GM20000 (cell line): ENCODE measurements at places on chromosomes 1 and 21.

DNA sequence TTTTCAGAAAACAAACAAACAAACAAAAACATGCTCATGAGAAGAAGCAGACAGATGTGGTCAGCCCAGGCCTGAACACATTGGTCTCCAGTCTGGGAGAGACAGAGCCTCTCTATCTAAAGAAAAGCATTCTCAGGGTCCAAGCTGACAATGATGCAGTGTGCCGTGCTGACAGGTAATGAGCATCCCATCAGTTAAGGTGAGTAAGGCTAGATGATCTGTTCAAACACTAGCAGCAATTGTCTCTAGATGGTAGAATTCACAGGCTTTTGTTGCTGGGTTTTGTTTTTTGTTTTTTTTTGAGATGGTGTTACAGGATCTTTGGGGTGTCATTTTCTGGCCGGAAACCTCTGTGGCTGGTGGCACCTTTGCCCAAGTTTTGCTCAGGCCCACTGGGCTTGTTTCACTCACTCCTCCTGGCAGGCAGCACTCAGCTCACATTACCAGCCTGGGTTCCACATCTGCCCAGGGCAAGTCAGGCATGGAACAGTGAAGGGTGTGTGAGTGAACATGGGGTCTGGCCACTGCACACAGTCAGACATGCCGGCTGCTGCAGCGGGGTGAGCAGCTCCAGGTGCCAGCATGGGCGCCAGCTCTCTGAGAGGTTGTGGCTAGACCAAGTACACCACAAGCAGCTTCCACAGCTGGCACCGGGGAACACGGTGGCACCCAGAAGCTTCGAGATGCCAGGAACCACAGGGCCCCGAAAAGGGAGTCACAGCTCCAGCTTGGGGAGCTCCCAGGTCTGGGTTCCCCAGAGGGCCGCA lies 2.5 kb upstream of the C1QA start:
- no peak for DNase-seq

DNA sequence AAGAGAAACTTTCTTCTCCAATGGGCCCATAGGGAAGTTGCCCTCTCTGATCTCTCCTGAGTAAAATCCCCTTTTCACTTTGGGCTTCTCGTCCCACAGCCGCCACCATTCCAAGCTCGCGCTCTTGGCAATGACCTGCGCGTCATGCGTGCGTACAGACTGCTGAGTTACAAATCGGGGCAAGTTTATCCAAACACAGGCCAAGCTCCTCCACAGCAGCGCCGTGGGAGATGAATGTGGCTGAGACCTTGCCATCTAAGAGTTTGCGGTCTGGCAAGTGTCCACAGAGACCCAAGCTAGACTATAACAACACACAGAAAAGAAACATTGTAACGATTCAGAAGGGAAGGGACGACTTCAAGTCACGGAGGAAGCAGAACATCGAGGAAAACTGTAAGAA lies 116.3 kb upstream of the SOD1 start:
- no peak for DNase-seq

GRCh38 chr1:160056648-160057169 lies 13.3 kb downstream of the KCNJ10 start:
- DNase-seq, result no peak

- no peak for DNase-seq
Observed at GRCh38 chr1:151542710-151543129, 2.6 kb downstream of the TUFT1 start.

DNA sequence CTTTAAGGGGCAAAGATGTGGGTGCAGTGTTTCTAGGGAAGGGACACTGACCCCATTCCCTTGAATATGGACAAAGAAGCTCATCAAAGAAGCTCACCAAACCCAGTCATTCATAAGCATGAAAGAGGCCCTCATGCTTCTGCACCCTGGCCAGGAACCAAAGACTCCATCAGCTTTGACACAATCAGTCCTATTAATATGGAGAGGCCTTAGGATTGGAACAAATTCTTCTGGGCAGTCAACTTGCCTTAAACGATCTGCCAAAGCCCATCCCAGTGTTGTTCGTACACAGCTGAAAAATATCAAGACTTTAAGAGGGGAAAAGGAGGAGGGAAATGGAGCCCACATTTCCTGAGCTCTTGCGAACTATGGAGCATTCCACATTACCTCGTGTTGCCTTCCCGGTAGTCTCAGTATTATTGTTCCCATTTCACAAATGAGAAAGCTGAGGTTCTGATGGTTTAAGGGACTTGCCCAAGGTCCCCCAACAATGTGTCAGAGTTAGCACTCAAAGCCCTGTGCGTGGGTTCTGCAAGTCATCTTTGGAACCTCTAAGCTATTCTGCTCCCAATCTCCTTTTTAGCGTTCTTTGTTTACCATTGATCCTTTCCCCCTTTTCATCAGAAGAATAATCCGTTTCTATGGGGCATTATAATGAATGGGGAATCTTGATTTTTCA lies 161.9 kb downstream of the ZBTB18 start:
- no peak for DNase-seq

- no peak for DNase-seq
Observed at GRCh38 chr1:101264697-101265096, 27.9 kb downstream of the S1PR1 start.

- DNase-seq, result no peak
Observed at GRCh38 chr21:38813547-38813946, 7.8 kb downstream of the ETS2 start.

DNA sequence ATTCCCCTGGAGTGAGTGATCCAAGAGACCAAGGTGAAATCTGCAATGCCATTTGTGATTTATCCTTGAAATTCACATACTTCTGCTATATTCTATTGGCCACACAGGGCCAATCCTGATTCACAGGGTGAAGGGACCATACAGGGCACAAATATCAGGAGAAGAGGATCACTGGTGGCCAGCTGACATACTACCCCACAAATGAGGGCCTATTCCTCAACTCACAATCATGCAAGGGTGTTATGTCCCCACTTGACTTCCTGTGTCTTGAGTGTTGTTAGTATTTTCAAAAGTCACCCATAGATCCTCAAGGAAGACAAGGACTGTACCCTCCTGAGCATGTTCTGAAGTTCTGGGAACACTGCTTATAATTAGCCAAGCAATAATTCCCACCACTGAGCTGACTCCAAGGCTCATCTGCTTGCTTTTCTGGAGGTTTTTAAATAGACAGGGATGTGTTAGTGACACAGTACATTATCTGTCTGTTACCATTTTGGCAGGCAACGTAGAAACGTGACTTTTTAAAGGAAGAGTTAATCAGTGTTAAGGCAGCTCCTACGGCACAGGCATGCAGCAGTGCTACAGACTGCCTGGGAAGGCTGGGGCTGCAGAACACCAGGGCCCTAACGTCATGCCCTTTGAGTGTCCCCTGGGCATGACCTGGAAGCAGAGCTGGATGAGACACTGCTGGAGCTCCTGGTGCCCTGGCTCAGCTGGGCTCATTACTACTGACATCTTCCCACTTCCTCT lies 137.4 kb downstream of the FAM78B start:
- DNase-seq, result no peak

DNA sequence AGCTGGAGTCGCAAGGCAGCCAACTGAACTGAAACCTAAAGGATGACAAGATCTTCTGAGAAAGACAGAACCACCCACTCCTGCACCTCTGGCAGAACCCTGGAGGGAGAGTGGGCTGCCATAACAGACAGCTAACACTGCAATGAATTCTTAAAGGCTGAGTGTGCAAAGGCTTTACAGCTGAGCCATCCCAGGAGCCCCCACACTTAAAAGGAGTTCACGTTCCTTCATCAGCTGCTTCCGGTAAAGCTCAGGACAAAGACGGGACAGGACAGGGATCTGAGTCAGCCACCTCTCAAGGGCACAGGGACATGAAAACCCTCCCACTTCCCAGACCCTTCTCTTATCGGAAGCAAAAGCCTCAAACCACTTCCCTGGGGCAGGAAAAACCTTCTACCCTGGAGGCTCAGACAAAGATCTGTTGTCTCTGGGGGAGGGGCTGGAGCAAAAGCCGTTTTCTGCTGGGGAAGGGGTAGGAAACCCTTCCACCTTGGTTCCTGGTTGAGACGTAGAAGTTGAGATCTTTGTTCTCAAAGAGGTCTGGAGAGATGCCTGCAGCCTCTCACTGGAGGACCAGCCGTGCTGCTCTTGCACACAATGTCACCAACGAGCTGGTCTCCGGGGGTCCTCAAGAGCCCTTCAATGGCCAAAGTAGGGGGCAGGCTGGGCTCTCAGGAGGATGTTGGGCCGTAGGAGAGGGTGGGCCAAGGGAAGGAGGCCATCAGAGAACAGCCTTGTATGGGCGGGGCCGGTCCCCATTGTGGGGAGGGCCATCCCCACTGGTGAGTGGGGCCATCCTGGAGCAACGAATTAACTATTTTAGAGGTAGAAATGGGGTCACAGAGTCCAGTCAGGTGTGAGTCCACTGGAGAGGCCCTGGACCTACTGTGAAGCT lies 452.4 kb downstream of the PTPRU start:
- DNase-seq, result no peak

- no peak for DNase-seq
Observed at GRCh38 chr1:15691434-15692032, 7.4 kb downstream of the PLEKHM2 start.

DNA sequence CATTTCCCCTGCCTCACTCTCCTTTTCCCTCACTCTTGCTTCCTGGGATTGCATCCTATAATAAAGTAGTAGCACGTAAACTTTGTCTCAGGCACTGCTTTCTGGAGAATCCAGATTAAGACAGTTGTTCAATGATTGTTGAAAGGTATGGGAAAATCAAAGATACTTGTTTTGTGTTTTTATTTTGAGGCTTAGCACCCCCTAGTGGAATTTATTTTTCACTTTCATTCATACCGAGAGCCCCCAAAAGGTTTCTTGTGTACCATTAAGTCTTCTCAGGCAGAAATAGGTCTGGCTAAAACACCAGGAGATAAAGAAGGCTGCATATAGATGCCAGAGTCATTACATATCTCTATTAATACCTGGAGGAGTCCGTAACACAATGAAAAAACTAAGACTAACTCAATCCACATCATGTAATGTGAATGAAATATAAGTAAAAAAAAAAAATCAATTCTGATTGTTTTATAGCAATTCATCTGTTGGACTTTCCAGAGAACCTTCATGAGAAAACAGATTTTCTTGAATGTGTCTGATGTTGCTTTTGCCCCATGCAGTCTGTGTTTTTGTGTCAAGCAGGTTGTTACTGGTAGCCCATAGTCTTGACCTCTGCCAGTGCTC lies 103.5 kb downstream of the RPE65 start:
- peak; percentile 8 for DNase-seq

- no peak for DNase-seq
Observed at GRCh38 chr1:244792188-244792850, 43.1 kb upstream of the COX20 start.

GRCh38 chr21:14712121-14712715 lies 166.1 kb upstream of the SAMSN1 start:
- no peak for DNase-seq

DNA sequence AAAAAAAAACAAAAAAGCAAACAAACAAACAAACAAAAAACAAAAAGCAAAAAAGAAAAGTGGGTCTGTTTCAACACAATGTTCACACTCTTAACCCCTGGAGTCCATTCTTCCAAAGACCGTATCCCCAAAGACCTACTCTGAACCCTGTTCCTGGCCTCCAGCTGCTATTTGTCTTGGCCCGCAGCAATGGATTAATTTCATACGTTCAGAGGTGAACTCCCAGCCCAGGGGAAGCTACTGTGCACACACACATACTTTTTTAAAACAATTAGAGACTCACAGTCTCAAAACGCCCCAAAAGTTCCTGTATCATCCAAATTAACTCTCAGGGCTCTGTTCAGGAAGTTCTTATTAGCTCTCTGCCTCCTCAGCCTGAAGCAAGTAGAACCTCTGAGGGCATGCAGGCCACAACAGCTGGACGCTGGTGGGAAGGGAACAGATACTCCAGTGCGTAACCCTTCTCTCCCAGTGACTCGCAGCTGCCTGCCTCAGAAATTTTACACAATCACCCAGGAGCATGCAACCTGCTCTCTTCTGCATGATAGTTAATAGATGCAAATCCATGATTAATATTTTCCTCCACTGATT lies 395.4 kb downstream of the RRAGC start:
- no peak for DNase-seq

DNA sequence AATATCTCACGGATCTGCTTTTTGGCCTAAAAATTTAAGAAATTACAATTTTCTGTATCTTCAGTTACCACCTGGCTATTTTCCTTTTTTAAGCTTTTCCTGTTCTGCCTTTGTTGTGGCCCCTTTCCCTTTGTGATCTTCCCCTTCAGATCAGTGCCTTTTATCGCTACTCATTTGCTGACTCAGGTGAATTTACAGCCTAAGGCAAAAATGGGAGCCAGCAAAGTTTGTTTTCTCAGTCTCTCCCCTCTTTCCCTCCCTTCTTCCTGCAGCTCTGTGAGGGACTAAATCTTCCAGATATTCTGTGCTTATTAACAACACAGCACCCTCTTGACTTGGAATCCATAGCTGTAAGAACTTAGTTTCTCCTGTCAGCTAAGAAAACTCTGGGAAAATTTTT lies 5.3 kb upstream of the PRRC2C start:
- DNase-seq, result no peak

GRCh38 chr1:100769323-100769722 lies 49.8 kb downstream of the VCAM1 start:
- no peak for DNase-seq

DNA sequence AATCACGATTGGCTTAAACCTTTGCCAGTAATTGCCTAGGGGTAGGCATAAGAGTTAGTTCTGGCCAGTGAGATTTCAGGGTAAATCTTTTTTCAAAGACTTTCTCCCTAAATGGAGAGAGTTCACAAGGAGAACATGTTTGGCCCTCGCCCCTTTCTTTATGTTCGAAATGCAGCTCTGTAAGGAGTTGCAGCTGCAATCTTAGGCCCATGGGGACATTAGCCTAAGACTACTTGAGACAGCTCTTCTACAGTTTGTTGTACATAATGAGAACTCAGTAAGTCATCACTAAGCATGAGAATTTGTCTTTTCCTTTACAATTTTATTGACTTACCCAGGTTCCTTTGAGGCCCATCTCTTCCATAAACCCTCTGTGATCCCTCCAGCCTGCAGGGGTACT lies 40.4 kb upstream of the GADD45A start:
- DNase-seq, result no peak

DNA sequence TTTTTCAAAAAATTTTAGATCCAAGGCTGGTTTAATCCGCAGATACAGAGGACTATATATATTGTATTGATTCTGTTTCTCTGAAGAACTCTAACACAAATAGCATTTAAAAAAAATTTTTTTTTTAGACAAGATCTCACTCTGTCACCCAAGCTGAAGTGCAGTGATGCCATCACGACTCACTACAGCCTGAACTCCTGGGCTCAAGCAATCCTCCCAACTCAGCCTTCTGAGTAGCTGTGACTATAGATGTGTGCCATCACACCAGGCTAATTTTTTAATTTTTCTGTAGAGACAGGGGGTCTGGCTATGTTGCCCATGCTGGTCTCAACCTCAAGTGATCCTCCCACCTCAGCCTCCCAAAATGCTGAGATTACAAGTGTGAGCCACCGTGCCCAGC lies 3.0 kb downstream of the ANKRD45 start:
- DNase-seq, result no peak

- no peak for DNase-seq
Observed at GRCh38 chr21:32173121-32173724, 105.6 kb downstream of the MIS18A start.
